T-helper 2 cell (primary cell): ENCODE measurements at places on chromosomes 2 and 18.

GRCh38 chr2:170917219-170917913 lies 11.7 kb upstream of the GORASP2 start:
- no peak for DNase-seq

GRCh38 chr2:141207036-141207385 lies 923.8 kb downstream of the LRP1B start:
- no peak for DNase-seq

GRCh38 chr2:208618220-208618619 lies 211.6 kb downstream of the PTH2R start:
- DNase-seq, result no peak

DNA sequence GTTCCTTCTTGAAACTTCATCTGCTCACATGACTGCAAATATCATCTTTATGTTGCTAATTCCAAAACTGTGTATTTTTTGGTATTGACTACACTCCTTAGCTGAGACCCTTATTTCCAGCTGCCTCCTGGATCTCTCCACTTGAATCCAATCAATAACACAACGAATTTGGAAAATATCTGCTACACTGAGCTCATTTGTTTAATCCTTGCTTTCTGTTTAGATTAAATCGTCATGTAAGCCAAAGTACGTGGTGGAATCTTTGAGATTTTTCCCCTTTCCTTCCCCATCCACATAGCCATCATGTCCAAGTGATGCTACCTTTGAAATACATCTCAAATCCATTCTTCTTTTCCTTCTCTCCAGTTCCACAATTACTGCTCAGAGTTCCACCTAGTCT lies 15.6 kb downstream of the OTX1 start:
- DNase-seq, result no peak

DNA sequence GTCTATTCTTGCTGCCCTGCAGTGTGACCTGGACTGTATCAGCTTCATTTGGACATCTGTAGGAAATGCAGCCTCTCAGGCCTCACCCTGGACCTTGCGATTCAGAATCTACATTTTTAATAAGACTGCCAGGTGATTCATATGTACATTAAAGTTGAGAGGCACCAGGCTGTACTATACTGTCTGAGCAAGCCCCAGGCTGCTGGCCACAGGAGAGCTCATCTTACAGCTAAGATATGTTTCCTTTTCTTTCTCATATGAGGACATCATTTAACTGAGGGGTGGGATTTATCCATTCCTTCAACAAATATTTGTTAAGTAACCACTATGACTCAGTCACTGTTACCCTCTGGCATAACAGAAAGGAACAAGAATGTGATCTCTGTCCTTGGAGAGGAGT lies 78.2 kb upstream of the GCFC2 start:
- no peak for DNase-seq

GRCh38 chr2:69768235-69768634 lies 26.3 kb downstream of the ANXA4 start:
- no peak for DNase-seq
